ENCODE measurements at places on chromosomes 6 and 20.

GRCh38 chr6:2550247-2550646, 200.5 kb downstream of the MYLK4 start:
- DNase-seq = no peak

DNA sequence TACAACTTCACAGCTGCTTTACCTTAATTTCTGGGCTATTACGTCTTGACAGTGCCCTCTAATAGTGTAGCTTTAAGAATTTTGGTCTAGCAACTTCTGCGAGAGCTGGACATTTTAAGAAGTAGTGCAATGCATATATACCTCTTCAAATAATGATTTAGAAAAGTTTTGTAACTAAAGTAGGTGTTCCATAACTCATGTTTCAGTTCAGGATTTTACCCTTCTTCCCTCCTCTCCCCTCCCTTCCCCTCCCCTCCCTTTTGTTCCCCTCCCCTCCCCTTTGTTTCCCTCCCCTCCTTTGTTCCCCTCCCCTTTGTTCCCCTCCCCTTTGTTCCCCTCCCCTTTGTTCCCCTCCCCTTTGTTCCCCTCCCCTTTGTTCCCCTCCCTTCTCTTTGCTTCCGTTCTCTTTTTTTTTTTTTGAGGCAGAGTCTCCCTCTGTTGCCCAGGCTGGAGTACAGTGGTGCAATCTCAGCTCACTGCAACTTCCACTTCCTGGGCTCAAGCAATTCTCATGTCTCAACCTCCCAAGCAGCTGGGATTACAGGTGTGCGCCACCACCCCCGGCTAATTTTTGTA, 28.8 kb upstream of the TRAM2 start:
- DNase-seq = no peak

DNA sequence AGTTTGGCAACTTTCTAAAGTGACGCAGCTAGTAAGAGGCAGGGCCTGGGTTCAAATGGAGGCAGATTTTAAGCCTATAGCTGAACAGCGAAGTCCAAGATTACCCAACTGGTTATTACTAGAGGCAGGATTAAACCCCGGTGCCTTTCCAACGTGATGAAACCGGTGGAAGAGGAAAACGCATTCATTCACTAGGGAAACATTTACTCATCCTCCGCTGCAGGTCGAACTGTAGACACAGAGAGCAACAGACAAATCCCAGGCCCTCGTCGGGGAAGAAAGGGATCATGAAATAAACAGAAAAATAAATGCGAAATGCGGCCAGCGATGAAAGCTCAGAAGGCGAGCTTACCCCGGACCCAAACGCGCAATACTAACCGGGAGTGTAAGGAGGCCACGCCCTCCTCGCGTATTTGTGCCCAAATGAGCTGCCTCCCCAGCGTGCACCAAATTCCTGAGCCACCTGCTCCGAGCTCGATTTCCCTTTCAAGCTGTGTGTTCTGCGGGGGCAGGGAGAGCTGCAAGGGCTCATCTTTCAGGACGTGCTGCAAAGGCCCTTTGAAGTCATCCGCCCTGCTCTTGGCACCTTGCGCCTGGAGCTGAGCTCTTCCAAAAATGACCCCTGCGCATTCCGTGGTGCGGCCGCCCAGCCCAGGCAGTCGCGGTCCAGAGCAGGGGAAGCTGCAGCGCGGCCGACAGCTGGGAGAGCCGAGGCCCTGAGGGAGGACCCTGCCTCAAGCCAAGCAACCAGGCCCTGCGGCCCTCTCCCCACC, 46.9 kb downstream of the PDYN start:
- DNase-seq = no peak

DNA sequence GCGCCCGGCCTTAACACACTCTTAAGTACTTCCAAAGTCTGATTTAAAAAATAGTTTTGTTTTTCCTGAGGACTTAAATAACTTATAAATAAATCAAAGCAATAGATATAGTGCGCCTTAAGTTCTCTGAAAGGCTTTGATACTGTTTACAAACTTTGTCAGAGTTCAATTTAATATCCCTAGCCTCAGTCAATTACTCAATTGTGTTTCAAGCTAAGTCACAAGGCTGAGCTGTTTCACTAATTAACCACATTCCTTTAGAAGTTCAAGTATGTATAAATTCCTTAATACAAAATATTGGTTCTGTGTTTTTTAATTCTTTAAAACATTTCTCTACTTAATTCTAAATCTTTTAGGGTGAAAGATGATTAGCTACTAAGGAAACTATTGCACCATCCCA, 178.4 kb upstream of the AGPAT4 start:
- DNase-seq = no peak

DNA sequence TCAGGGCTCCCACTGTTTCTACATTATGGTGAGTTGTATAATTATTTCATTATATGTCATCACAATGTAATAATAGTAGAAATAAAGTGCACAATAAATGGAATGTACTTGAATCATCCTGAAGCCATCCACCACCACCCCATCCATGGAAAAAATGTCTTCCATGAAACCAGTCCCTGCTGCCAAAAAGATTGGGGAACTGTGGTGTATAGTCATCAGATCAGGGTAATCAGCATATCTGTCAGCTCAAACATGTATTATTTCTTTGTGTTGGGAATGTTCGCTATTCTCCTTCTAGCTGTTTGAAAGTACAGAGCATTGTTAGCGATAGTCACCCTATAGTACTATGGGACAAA, 33.8 kb upstream of the SLC22A23 start:
- no peak for DNase-seq

DNA sequence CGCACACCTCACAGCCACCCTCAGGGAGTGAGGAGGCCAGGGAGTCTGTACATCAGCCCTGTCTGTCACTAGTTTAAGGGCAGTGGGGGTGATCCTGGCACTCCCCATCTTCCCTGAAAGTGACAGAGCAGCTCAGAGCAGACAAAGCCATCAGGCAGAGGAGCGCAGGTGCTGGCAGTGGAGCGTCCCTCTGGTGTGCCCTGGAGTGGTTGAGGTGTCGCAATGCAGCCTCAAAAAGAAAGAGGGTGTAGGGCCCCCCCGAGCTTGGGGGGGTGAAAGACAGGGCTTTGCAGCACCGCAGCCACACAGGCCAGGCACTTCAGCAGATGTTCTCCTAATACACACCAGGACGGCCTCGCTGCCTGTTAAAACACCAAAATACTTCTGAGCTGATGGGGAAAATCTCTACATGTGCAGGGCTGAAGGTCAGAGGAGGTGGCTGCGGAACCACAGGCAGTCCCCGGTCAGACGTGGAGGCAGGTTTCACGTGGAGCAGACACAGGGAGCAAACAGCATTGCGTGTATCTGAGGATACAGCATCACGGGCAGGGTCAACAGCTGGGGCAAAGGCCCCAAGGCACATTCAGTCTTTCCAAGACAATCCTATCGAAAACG, 69.5 kb downstream of the PREX1 start:
- no peak for DNase-seq

DNA sequence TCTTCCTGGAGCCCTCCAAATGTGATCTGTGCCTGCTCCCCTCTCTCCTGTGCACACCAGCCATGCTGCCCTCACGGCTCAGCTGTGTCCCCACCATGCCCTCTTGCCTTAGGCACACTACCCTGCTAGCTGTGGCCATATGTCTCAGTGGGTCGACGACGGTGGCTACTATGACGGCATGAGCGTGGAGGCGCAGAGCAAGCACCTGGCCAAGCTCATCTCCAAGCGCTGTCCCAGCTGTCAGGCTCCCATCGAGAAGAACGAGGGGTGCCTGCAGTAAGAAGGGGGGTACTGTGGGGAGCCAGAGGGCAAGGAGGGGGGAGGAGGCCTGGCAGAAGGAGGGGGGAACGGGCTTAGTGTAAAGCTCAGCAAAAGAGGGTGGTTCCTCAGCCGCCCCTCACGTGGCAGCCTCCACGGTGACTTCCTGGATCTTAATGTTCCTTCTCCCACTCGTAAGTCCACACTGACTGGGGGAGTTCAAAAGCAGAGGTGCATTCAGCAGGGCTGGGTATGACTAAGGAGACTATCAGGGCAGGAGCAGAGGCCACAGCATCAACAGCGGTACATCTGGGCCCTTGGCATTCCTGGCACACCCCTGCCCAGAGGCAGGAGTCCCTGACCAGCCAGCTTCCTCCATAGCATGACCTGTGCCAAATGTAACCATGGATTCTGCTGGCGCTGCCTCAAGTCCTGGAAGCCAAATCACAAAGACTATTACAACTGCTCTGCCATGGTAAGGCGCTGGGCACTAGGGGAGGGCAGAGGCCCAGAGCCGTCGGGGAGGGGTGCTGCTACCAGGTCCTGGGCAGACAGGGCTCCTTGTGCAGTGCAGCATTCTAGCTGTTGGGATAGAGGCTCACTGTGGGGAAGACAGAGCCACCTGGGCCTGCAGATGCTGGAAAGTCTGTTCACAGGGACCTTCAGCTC, 8.0 kb downstream of the DNPH1 start:
- DNase-seq = no peak

DNA sequence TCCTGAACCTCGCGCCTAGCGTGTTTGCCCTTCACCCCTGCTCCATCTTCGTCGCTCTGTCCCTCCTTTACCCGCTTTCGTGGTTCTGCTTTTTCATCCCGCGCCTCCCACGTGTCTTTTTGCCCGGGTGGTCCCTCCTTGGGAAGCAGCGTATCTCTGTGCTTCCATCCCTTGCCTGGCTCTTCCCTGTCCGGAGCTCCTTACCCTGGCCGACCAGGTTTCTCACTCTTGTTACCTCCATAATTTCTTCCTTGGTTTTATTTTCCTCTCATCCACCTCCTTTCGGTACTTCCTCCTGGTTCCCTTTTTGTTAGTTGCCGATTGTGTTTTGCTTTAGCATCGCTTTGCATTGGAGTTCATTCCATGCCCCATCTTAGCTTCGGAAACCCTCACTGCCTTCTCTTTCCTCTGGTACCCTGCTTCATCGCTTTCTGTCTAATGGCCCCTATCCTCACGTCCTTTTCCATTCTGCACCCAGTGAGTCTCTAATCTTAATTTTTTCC, 735 bp downstream of the FAM135A start:
- DNase-seq = no peak

- DNase-seq = no peak
Observed at GRCh38 chr6:159110013-159110412, 59.2 kb upstream of the FNDC1 start.

GRCh38 chr6:158068156-158068892, 86.7 kb downstream of the SYNJ2 start:
- no peak for DNase-seq

GRCh38 chr6:86756640-86757229, 180.6 kb upstream of the HTR1E start:
- no peak for DNase-seq
